ENCODE measurements at places on chromosomes 13 and 19. TPM values are rescaled to one million over a fixed set of nuclear protein-coding genes. Genes with fewer than 3 reads are reported as not detected.

PINLYP gene
- polyA plus RNA-seq = 9.6 TPM

INSL3 gene
- not detected for polyA plus RNA-seq

SLC25A42 gene
- polyA plus RNA-seq = 11.4 TPM

IGFL4 gene
- polyA plus RNA-seq = not detected

All from adipose tissue (tissue), 3 donors.